ENCODE measurements at places on chromosomes 1 and 21. TPM values are rescaled to one million over a fixed set of nuclear protein-coding genes. Genes with fewer than 3 reads are reported as not detected.

The HSD11B1 gene
- total RNA-seq: not detected

The CCDC190 gene
- total RNA-seq: 3.1 TPM

The CD1B gene
- not detected for total RNA-seq

The LTN1 gene
- 27.1 TPM for total RNA-seq

The NID1 gene
- total RNA-seq: 107 TPM

The PDZK1IP1 gene
- not detected for total RNA-seq

The NUDT4B gene
- total RNA-seq: 1.0 TPM

The BMP8B gene
- total RNA-seq: 1.0 TPM

Measured in skeletal muscle tissue (tissue), 5 donors.